Stimulated activated memory B cell treated with anti-CD40 and anti-IgM and Interleukin-4, amounts not matched to agents 10 μg/mL and 1 μg/mL and 100 μg/mL, for 72 hours (primary cell): ENCODE measurements at places on chromosomes 5 and 9.

GRCh38 chr5:4245511-4245910, 649.9 kb downstream of the IRX1 start:
- no peak for ATAC-seq
- H3K27ac ChIP-seq, result no peak overlapping the region
- no peaks in the 10 kb centered on the region for H3K36me3 ChIP-seq

GRCh38 chr9:95980262-95981125, 105.0 kb downstream of the ERCC6L2 start:
- no peak overlapping the region for H3K4me3 ChIP-seq
- peaks cover 43% of the 10 kb centered on the region for H3K36me3 ChIP-seq
- ATAC-seq, result no peak
- no peaks in the 10 kb centered on the region for H3K27me3 ChIP-seq
- no peak overlapping the region for H3K27ac ChIP-seq

DNA sequence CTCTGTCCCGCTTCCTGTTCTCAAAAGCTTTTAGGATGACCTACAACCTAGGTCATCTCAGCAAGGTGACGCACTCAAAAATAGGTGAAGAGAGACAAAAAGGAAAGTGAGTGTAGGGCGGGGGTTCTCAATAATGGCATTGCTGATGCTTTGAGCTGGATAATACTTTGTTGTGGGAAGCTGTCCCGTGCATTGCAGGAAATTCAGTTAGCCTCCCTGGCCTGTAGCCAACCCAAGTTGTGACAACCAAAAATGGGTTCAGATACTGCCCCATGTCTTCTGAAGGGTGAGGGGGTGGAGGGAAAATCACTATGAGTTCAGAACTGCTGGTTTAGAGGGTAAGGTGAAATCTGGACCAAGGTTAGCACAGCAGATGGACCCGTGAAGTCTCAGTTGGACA, 151.4 kb downstream of the MAST4 start:
- peaks cover 5% of the 10 kb centered on the region for H3K27me3 ChIP-seq
- no peak for ATAC-seq
- H3K27ac ChIP-seq, result no peak overlapping the region
- peaks cover 32% of the 10 kb centered on the region for H3K36me3 ChIP-seq
- H3K4me3 ChIP-seq, result no peak overlapping the region

DNA sequence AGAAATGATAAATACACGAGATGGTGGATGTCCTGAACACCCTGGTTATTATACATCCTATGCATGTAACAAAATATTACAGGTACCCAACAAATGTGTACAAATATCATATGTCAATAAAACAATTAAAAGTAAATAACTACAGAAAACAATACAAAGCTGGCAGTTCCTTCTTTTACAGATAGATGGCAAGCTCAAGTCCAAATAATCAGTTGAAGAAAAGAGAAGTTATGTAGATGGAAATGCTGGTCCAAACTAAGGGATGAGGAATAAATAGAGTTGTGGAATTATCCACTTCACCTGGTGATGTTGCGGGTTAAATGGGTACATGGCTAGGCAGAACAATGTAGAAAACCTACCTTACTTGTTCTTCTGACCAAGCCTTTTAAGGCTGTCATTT, 79.4 kb downstream of the PALM2AKAP2 start:
- no peaks in the 10 kb centered on the region for H3K36me3 ChIP-seq
- H3K27ac ChIP-seq, result no peak overlapping the region
- H3K27me3 ChIP-seq, result no peaks in the 10 kb centered on the region
- no peak for ATAC-seq

DNA sequence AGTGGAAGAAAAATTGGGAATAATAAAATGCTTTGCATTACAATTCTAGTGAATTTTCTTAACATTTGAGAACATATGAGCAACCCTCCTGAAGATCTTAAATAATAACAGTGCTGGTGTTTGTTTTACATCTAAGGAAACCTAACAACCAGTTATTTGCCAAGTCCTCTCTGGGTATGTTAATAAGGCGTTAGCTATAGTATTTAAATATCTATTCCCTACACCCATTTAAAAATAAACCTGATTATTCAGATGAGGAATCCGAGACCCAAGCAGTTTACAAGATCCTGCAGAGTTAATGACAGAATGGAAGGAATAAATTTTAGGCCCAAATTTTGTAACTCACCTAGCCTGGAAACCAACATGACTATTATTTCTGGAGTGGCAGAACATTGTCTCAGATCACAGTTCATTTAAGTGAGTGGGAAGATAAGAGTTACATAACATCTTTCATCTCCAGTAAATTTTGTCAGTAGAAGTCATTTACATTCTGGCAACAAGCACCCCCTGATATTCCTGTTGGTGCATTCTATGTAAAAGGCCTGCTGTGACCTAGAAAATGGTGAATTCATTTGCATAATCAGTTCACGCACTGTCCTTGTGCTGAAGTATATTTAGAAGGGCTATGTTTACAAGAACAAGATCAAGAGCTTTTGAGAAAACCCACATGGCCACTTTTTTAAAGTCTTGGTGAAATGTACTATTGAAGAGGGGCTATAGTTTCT, 148.2 kb downstream of the COX7C start:
- no peak overlapping the region for H3K27ac ChIP-seq
- no peaks in the 10 kb centered on the region for H3K4me1 ChIP-seq
- no peaks in the 10 kb centered on the region for H3K27me3 ChIP-seq
- no peak for ATAC-seq
- H3K36me3 ChIP-seq, result no peaks in the 10 kb centered on the region
- no peak overlapping the region for H3K4me3 ChIP-seq

DNA sequence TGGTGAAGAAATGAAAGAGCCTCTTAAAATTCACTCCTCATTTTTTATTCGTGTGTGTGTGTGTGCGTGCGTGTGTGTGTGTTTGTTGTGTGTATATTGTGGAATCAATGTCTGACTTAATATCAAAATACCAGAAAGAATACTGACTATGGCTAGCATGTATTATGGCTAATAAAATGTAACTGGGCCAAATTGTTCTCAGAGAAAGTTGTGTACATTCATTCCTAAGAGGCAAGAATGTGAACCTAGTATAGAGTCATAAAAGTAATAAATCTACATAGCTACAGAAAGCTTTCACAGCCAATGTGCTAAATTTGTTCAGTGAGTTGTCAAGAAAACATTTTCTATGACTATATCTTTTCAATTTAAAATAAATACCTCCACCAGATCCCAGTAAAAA, 211.5 kb downstream of the EBF1 start:
- H3K27ac ChIP-seq, result peak overlapping the region; percentile 30
- peaks cover 58% of the 10 kb centered on the region for H3K4me1 ChIP-seq
- H3K4me3 ChIP-seq, result no peak overlapping the region
- ATAC-seq, result no peak
- H3K27me3 ChIP-seq, result no peaks in the 10 kb centered on the region
